ENCODE measurements at places on chromosomes 4 and X. TPM values are rescaled to one million over a fixed set of nuclear protein-coding genes. Genes with fewer than 3 reads are reported as not detected.
A peak's percentile ranks its signal among the peaks of the same experiment; 100 is the strongest.

GRCh38 chrX:136200466-136200865 lies 50.7 kb downstream of the MAP7D3 start:
- peak; percentile 61 for DNase-seq

DNA sequence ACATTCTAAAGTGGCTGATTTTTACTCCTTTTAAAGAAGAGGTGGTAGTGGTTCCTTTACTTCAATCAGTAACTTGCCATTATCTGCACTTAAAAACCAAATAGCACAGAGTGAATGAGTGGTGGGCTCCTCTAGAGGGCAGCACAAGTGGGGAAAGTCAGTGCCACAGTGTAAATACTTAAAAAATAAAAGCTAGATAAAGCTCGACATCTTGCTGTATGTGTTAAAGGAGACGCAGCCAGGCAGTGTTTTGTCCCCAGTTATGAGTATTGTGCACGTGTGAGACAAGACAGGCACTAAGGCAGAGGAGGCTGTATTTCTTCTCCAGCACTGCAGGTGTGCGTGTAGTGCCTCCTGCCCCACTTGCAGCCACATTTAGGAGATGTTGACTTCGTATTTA lies 24.6 kb downstream of the NAP1L5 start:
- DNase-seq: peak; percentile 68

Gene LPAR4
- not detected for total RNA-seq

Gene ATG4A
- 30.4 TPM for total RNA-seq

DNA sequence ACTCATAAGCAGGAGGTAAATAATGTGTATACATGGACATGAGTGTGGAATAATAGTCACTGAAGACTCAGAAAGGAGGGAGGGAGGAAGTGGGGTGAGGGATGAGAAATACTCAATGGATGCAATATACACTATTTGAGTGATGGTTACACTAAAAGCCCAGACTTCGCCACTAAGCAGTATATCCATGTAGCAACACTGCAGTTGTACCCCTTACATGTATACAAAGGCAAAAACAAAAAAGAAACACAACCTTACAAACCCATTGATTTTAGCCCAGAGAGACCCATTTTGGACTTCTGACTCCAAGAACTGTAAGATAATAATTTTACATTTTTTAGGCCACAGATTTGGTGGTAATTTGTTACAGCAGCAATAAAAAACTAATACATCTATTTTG lies 51.5 kb downstream of the VMA21 start:
- no peak for DNase-seq

Gene SMR3B
- total RNA-seq: not detected

- DNase-seq: peak; percentile 7
Observed at GRCh38 chr4:40283968-40284367, 51.2 kb upstream of the CHRNA9 start.

- no peak for DNase-seq
Observed at GRCh38 chr4:108166038-108166437, 2.7 kb downstream of the LEF1 start.

- no peak for DNase-seq
Observed at GRCh38 chr4:76515975-76516843, 81.2 kb downstream of the SHROOM3 start.

- DNase-seq: no peak
Observed at GRCh38 chr4:32094987-32095386, 1374.8 kb downstream of the PCDH7 start.

DNA sequence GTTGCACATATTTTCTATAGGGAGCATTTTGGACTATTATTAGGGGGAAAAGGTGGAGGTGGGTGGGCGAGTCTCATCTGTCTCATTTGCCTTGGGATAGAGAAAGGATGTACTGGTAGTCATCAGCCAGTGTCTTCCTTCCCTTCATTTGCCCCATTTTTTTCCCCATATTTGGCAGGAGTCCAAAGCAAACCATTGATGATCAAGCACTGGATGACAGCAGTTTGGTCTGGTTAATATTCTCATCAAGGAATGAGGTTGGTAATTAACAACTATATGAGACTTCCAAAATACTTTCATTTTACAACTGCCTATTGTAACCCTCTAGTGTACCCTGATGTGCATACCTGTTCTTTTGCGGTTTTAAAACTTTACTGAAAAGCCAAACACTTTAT lies 22.6 kb upstream of the IGFBP7 start:
- no peak for DNase-seq

Gene NAA11
- not detected for total RNA-seq

DNA sequence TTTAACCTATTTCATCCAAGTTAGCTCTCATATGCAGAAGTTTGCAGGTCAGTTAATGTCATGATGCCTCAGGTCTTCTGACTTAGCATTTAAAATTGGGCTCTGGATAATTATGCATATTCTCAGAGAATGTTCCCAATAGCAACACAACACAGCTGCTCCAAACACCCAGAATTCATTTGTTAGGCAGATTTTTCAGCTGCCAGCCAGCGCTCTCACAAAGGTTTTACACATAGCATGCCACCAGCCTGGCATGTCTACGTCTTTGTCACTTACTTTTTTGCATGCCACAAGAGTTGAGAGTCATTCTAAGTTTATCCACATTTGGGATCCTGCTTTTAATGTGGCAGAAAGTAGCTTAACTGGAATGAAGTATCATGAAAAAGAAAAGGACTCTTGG lies 84.8 kb downstream of the LIMCH1 start:
- no peak for DNase-seq

DNA sequence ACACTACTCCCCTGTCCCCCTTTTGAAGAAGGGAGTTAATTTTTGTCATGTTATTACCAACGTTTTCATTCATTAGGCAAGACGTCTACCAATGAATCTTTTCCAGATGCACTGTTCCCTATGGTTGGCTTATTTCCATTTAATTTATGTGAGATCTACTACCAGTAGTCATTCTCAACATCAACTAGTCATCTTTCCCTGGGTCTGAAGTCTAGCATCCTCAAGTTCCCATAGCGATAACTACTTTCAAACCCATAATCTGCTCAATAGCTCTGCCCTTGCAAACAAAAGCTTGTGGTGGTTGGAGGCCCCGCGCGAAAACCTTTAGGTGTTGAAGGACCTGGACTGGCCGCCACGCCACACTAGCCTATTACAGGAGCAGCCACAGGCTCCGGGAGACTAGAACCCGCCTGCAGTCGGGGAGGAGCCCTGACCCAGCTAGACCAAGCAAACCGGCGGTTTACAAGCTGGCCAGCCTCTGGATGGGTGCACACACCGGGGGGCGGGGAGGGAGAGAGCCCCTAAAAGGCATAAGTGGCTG lies 746 bp downstream of the PPAT start:
- DNase-seq: peak; percentile 74

DNA sequence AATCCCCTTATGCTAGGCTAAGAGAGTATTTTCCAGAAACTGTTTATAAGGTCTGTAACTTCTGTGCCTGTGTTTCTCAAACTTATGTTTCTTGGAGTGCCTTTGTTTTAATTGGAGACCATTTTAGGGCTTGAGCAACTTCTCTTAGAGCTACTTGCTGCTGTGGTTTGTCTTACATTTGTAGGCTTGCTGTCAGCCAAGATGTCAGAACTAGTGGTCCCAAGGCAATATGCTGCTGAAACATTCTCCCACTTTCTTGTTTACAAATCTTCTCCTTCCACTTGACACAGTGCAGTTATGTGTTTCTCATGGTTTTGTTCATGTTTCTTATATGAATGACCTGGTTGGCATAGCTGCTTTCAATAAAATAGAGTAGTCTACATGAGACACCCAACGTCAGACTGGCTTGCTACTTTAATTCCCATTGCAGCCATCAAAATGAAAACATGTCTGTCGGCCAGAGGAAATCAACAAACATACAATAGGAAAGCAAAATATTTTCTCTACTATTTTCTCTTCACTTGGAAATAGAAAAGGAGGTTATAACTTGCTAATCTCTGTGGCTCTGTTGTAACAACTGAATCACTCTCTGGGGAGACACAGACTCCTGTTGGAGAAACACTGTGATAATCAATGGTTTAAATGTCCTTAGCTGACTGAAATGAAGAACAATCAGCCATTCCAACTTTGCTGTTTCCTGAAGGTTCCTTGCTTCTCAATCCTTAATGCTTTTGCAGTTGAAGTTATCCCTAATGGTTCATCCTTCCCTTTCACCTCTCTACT lies 426.4 kb downstream of the PDGFC start:
- no peak for DNase-seq

DNA sequence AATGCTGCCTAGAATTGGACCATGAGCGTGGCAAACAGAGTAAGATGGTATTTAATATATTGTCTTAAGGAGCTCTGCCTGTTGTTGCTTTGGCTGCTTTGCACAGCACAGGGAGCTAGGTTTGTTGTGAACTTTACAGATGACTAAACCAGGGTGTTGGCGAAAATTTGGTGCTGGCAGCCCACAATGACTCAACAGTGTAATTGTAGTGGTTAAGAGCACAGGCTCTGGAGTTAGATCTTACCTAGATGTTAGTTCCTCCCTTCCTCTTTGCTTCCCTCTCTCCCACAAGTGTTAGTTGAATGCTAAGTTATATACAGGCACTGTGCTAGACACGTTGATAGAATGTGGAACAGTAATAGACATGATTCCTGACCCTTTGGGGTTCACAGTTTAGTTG lies 128.9 kb upstream of the TRPC5 start:
- no peak for DNase-seq

Gene CCNA2
- 24.7 TPM for total RNA-seq

Gene CT45A2
- total RNA-seq: not detected

DNA sequence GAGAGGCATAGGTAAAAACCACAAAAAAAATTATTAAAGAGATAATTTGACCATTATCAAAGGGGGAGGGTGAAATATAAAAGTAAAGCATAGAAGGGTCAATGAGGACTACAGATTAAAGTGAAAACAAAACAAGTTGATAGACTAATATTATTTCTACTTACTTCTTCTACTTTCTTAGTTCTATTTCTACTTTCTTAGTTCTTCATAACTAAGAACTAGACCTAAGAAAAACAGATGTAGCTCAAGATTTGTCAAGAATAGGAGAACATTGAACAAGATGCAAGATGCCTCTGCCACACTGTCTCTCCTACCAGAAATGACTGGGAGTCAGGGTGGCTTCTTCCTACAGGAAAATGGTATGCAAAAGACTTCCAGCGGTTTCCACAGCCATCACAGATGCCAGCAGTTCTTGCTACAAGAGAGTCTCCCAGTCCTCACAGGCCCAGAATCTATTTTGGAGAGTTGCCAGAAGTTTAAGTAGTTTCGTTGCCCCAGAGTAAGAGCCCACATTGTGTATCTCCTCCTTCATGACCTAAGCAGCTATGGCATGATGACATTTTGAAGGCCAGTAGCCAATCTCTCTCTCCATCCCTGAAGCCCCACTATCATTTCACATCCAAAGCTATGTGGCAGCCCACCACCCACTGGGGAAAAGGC lies 42.9 kb upstream of the DDX60 start:
- DNase-seq: no peak

DNA sequence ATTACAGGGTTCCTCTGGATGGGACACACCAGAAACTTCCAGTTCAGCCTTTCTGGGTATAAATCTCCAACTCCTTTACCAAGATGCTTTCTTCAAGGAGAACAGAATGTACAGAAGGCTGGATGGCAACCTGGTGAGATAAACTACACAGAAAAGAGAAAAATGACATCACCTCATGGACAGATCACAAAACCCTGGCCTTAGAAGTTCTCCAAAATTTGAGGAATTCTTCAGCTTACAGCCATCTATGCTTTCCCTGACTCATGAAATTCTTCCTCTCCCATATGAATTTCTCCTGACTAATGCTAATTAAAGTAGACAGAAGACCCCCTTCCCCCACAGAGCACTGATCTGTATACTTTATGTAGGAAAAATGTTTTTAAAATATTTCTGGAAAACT lies 345.4 kb downstream of the STIM2 start:
- no peak for DNase-seq

DNA sequence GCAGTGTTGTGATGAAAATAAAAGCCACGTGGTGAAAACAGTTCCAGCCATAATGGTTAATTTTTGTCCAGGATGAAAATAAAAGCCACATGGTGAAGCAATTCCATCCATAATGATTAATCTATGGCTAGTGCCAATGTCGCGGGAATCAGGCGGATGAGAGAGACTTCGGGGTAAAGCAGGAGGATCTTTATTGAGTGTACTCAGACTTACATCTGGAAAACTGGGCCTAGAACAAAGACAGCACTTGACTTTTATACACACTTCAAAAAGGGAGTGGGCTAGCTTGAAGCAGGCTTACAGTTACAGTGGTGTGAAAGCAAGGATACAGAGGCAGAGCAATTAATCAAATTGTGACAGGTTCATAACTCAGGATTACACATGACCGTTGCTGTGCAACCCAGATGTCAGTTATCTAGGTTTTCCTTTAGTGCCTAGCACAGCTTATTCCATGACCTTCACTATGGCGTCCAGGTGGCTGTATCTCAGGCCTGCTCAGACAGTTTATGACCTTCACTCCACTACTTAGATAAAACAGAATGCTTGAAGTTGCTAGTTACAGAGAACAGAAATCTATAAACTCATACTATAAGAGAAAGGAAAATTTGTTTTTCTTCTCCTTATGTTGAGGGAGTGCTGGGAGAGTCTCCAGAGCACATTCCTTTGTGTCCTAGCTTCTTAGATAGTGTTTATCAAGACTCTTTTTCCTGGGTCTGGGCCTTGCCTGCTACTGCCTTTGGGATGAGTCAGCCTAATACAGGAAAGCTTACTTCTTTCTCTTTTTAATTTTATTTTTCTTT lies 5.9 kb upstream of the PLA2G12A start:
- no peak for DNase-seq

Data from dermis blood vessel endothelial cell (primary cell).